Lower leg skin (tissue), 4 donors: ENCODE measurements at places on chromosomes 11 and 22.
A peak's percentile ranks its signal among the peaks of the same experiment; 100 is the strongest.

- no peak for DNase-seq
These were observed 58.2 kb upstream of the RRAS2 start for GRCh38 chr11:14417186-14417585.

DNA sequence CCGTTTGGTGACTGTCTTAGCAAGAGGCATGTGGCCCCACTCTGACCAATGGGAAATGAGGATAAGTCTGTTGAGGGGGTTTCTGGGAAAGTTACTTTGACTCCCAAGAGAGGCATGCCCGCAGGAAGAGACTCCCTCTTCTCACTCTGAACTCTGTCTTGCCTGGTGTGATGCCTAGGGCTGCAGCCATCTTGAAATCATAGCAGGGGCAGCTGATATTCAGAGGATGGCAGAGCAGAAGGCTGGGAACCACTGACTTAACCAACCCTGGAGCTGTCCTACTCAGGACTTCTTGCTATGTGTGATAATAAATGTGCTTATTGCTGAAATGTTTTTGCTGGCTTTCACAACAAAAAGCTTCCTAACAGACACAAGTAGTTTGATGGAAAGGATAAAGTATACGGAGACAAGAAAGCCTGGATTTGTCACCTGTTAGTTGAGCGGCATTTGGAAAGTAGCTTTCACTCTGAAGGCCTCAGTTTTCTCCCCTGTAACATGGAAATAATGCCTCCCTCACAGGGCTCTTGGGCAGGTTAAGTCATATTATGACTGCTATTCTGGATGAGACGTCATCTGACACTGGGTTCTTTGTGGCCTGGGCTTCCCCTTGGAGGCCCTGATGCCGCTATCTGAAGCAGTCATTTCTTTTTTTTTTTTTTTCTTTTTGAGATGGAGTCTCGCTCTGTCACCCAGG, 128.5 kb downstream of the CEP164 start:
- DNase-seq: no peak

- no peak for DNase-seq
These were observed 20.6 kb upstream of the FDX1 start for GRCh38 chr11:110409174-110409573.

DNA sequence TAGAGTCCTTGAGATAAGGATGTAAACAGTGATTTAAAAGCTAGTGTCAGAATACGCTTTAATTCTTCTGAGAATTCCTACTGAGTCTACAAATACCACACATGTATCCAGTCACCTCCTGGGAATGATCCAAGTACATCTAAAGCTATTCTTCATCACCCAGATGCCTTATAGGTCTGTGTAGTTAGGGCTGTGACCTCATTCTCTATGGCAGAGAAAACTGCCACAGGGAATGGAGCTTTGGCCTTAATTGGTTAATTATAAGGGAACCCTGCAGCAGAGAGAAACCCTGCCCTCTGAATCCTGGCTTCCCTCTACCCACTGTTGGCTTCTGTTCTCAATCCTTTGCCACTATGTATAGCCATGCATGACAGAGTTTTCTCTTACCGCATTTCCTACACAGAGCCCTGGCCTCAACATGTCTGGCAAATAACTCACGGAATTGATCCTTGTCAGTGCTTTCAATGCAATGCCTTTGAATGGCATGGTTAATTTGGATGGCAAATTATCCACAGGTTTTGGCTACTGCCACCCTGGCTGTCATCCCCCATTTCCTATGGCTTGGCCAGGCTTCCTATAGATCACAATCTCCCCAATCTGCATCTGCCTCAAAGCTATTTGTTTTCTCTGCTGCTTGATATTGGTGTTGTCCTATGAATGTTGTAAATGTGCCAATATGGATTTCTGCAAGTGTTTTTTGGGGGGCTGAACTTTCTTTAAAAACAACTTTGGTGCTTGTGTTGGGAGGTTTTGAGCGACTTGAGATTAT, 2.9 kb downstream of the DIXDC1 start:
- no peak for DNase-seq

DNA sequence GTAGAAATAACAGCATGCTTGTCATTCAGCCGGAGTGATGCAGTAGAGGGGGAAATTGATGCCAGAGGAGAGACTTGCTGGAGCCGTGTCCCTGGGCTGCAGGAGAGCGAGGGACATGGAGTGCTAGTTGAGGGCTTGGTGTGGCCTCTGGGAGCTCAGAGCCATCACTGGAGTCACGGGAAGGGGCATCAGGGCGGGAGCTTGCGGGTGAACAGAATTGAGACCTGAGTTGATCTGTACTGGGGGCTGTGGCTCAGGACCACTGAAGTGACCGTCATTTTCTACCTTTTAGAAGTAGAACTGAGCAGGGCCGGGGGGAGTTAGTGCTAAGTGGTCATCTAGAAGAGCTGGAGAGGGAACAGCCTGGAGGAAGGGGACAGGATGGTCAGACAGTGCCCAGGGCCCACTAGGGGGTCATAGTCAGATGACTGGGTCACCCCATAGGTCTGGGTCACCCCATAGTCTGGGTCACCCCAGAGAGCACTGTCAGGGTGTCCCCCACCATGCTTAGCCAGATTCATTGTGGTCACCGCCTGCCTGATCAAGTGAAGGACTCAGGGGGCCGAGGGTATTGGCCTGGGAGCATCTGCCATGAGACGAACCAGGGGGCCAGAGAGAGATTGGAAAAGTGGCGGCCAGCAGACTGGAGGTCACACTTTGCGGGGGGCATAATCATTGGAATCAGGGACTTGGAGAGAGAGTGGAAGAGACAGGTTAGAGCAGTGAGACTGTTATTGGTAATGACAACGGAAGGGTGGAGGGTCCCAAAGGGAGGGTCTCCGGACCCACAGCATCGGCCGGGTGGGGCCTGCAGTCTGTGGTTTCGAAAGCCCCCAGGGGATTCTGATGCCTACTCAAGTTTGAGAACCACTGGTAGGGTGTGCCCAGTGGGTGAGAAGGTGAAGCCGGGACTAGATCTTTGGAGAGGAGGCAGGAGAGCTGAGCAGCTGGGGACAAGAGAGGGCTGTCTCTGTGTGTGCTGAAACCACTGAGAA, 15.2 kb downstream of the RIBC2 start:
- no peak for DNase-seq

DNA sequence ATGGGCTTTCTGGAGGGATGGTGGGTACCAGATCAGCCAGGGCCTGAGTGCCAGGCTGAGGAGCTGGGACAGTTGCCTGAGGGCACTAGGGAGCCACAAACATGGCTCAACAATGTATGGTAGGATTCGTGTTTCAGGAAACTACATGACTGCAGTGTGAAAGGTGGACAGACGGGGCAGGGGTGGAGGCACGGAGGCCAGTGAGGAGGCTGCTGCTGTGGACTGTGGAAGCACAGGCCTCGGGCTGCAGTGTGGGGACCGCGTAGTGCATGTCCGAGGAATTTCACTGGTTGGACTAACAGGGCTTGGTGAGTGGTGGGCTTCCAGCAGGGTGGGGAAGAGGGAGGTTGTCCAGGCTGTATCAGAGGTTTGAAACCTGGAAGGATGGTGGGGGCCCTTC, 7.8 kb downstream of the P2RY2 start:
- no peak for DNase-seq

- no peak for DNase-seq
These were observed 345.4 kb downstream of the BUD13 start for GRCh38 chr11:116427337-116427902.

DNA sequence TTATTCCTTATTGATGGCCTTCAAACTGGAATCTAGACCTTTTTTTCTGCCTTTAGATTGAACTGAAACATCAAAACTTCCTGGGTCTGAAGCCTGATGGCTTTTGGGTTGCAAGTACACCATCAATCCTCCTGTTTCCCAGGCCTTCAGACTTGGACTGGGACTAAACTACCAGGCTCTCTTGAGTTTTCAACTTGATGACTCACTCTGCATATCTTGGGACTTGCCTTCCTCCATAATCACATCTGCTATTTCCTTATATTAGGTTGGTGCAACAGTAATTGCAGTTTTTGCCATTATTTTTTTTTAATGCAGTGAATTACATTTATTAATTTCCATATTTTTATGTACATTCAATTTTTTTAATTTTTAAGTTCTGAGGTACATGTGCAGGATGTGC, 7.0 kb downstream of the OR51B5 start:
- no peak for DNase-seq

GRCh38 chr22:27397954-27398342, 403.6 kb downstream of the MN1 start:
- no peak for DNase-seq

- DNase-seq: no peak
These were observed 25.8 kb downstream of the ART5 start for GRCh38 chr11:3615998-3616397.

- no peak for DNase-seq
These were observed 125.7 kb downstream of the TENM4 start for GRCh38 chr11:79314906-79315689.

DNA sequence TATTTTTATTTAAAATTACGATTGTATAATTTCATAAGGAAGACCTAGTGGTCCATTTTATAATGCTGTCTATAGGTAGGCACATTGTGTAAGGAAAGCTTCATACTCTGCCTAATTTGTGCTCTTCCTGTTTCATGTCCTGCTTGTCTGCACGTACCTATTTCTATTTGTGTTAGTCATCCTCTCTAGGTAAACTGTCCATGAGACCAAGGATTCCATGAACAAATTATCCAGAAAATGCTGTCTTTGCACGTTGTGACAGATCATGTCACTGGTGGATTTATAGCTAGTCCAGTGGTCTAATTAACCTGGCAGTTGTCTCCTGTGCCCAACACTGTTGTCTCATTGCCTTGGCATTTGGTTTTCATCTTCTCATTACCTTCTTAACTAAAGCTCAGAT, 44.7 kb downstream of the DNAJC24 start:
- no peak for DNase-seq

DNA sequence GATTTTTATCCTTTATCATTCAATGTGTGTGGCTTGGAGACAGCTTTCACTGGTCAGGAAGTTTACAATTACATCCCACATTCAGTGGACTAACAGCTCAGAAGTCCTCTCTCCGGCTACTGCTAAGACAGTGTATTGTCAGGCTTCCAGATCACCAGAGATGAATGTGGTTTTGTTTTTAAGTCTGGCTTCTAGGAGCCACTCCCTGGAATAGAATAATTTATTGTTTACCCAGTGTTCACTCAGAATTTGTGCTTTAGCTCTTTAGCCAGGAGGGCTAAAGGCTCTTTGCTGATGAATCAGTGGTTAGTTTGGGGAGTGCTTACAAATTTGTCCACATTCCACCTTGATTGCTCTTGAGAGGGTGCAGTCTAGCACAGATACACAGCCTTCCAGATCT, 26.5 kb downstream of the TRIM77 start:
- no peak for DNase-seq

GRCh38 chr11:10164621-10165020, 129.4 kb downstream of the SBF2 start:
- no peak for DNase-seq

DNA sequence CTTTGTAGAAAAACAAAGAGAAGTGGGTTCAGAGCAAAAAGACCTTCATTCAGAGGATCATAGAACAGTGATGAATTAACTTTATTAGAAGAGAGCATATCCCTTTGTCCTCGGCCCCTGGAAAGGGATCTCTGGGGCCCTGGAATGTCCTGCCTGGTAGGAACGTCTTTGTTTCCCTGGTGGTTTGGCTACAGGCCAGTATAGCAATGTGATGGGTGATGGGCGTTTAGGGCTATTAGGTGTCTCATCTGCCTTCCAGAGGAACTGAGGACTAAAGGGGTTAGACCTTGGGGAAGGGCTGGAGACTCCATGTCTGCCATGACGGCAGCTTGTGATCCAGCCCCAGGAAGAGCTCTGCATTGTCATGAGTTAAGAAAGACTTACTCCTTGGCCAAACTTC, 9.1 kb downstream of the APOL4 start:
- DNase-seq: peak; percentile 67

DNA sequence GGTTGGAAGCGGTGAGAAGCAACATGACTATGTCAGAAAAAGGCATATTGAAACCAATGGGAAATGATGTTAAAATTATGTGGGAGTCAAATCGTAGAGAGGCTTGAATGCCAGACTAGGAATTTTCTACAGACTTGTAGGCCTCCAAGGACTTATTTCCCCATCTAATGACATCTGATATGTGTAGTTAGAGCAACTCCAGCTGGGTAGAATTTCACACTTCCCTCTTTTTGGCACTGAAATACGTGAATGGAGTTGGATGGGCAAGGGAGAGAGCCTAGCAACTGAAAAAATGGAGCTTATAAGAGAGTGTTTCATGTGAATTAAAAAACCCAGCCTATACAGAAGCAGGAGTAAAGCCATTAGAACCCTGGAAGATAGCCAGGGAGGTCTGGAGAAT, 304.2 kb downstream of the INSC start:
- DNase-seq: no peak

GRCh38 chr11:27700351-27701301, at the start of gene BDNF:
Gene BDNF, minus strand, starts transcription at chr11:27700455. Its CDS starts 41,891 bp downstream, at chr11:27658564.
- DNase-seq: peak; percentile 69

- DNase-seq: peak; percentile 28
These were observed 9.8 kb upstream of the SPI1 start for GRCh38 chr11:47387944-47388696.

GRCh38 chr11:73411031-73411430, 34.8 kb downstream of the RELT start:
- DNase-seq: peak; percentile 75

GRCh38 chr22:40281717-40282116, 64.6 kb upstream of the ADSL start:
- DNase-seq: no peak

DNA sequence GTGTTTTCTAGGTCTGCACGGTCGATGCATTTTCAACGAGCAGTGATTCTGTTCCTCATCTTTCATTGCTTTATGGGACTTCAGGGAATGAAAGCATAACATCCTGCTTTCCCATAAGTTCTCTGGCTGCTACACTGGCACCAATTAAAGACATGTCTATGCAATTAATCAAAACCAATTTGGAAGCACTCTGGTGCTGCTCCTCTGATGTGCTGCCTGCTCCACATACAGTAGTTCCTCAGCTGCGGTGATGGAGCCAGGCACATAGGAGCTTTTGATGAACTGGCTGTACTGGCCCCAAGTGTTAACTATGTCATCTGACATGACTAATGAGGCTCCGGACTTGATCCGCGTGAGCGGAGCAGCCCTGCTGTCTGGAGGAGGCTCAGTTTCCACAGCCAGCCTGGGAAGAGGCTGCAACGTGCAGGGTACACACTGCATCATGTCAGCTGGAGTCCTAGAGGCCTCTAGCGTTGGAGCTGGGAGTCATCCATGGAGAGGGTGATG, 29.8 kb downstream of the GVQW3 start:
- DNase-seq: no peak

- no peak for DNase-seq
These were observed 44.5 kb downstream of the SMCO4 start for GRCh38 chr11:93498641-93499040.

GRCh38 chr11:75652936-75653335, 15.9 kb downstream of the MAP6 start:
- DNase-seq: no peak

DNA sequence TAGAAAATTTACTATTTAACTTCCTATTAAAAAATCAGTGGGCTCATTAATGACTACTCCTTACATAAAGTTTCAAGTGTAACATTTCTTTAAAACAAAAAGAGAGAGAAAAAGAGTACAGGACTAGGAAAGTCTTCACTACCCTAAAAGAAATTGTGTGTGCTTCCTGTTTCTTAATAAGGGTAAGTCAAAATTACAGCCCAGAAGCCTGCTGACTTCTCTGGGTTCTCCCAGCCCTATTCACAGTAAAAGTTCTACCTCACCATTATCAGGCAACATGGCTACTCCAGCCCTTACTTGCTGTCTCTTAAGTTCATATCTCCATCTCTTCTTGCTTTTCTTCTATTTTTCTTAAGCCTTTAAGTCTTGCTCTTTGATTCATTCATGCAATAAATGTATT, 20.3 kb upstream of the ZC3H12C start:
- DNase-seq: no peak
